ENCODE measurements at places on chromosomes 6 and 20.

- DNase-seq: no peak
These were observed 18.7 kb downstream of the LEMD2 start for GRCh38 chr6:33770124-33770832.

- peak; percentile 56 for DNase-seq
These were observed 283.1 kb downstream of the UTRN start for GRCh38 chr6:144568241-144568640.

DNA sequence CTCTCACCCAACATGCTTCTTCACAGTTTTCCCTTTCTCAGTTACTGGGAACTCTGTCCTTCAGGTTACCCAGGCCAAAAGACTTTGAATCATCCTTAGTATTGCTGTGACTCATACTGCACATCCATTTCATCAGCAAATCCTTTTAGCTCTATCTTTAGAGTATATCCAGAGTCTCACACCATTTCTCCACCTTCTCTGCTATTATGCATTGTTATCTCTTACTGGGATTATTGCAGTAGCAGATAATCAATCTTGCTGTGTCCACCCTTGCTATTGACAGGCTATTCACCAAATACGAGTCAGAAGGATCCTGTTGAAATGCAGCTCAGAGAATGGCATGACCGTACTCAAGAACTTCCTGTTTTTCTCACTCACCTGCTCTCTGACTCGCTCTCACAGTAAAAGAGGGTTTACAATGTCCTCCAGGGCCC, 57.3 kb downstream of the BCKDHB start:
- DNase-seq: peak; percentile 78

- peak; percentile 4 for DNase-seq
These were observed 275.1 kb downstream of the GRIK2 start for GRCh38 chr6:101668496-101669030.

DNA sequence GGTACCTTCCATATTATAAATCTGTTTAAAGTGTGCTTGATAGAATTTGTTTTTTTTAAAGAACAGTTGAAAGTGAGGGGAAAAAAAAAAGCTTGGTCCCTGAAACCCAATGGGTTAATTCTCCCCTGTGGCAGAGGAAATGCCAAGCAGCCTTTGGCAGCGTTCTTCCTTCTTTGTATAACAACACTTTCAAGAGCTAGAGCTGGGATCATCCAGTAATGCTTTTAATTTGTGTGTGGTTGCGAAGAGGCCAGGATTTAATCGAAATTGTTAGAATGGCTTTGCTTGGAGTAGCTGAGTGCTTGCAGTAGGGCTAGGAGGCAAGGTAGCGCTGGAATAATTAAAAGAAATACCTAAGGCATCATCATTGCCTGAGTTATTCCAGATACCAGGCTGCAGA, 692.0 kb downstream of the DHX35 start:
- no peak for DNase-seq

- DNase-seq: no peak
These were observed 25.0 kb downstream of the SCAND1 start for GRCh38 chr20:35929301-35929700.

DNA sequence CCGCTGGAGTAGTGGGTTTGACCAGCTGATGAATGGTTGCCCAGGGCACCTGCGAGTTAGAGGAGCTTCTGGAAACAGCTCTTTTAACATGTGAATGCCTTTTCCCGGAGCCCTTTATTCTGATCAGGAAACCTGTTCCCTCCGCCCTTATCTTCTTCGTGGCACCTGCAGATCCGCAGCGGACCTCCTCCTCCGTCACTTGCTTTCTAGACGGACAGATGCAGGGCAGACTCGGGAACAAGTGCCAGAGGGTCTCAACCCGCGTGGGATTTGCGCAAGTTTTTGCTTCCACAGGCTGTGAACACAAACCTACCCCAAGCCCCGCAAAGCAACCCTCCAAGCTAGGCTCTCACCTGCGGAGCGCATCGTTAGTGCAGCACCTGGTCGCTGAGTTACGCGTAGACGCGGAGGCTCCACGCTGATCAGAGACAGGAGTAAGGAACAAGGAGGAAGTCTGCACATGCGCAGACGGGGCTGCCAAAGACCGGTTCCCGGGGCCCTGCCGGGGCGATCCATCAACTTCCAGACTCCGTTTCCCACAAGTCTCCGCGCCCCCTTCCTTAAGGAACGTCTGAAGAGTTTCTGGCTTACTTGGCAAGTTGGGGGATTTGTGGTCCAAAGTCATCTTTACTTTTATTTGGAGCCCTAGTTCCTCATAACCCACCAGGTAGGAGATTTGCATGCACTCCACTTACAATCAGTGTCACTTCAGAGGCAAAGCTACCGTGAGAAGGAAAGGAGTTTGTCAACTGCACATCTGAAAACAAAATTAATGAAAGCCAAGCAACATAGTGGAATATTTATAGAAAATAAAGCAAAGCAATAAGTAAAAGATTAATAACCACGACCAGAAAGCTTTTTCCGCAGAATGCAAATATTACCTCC, 52.7 kb upstream of the ELMO2 start:
- DNase-seq: no peak

GRCh38 chr20:5689463-5689862, 60.7 kb upstream of the SHLD1 start:
- no peak for DNase-seq

- no peak for DNase-seq
These were observed 82.2 kb downstream of the GRM4 start for GRCh38 chr6:34063651-34064050.

GRCh38 chr20:1945134-1945618, 48.7 kb downstream of the PDYN start:
- no peak for DNase-seq

- no peak for DNase-seq
These were observed 1.9 kb upstream of the RAET1L start for GRCh38 chr6:150026976-150027805.

GRCh38 chr6:113383701-113384100, 473.4 kb upstream of the MARCKS start:
- peak; percentile 53 for DNase-seq

DNA sequence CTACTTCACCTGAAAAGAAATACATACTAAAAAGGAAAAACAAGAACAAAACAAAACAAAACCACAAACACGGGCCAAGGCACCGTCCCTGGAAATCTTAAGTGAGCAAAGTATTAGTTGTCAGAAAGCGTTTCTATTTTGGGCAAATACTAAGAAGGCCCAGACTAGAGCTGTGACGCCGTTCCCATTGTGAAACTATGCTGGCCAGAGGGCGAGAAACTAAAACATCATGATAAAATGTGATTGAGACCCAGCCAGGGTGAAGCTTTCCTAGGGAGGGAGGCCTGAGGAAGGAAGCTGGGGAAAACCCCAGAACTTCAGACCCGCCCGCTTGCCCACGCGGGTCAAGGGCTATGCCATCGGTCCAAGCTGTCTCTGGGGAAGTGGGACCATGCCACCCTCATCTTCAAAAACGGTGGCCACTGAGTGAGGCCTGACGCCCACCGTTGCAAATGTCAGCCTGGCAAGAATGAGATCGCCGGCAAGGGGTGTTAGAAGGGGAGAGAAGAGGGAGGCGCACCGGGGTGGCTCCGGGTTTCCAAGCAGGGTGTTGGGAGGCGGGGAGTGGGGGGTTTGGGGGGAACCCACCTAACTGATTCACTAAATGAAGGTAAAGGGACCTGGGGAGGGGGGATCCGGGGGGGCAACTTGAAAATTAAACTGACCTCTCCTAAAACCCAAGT, 1950.9 kb upstream of the DEFB115 start:
- DNase-seq: no peak

DNA sequence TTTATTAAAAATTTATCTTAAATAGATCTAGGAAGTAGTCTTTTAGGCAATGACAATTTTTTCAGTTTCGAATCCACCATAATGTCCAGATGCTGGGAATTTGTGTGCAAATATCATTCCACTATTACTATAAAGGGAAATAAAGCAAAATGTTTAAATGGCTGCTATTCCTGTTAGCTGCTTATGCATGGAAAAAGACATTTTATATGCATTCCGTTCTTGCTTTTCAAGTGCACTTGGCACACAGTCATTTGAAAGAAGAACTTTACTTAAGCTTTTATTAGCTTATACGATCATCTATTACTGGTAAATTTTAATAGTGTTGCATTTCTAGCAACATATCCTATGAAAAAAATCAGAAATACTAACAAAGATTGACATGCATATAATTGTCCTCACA, 42.0 kb downstream of the PRL start:
- no peak for DNase-seq

DNA sequence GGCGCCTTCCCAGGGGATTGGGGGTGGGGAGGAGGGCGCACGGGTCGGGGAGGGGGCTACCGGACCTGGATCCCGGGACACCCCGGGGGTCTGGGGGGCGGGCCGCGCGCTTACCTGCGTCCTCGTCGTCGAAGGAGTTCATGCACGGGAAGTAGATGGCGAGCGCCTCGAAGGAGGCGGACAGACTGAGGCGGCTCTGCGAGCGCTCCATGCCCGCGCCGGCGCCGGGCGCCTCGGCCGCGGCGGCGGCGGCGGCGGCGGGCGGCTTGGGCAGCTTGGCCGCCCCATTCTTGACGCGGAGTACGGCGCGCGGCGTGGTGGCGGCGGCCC, 320 bp downstream of the RIMS4 start:
- no peak for DNase-seq

DNA sequence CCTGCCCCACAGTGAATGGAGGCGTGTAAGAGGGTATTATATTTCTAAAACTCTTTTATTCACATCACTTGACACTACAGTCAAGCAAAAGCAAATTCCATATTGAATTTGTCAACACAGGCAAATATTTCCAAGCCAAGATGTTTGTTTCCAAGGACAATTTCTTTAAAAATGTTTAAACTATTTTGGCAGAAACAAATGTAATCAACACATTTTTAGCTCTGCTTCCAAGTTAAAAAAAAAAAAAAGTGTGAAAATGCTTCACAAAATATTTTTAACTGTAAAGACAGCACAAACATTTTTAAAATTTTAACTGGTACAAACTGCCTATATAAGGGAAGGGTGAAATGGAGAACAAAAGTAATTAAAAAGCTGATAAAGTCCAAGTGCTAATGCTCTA, 44.9 kb upstream of the DST start:
- no peak for DNase-seq

GRCh38 chr6:44828780-44829179, 441.3 kb downstream of the CDC5L start:
- no peak for DNase-seq

DNA sequence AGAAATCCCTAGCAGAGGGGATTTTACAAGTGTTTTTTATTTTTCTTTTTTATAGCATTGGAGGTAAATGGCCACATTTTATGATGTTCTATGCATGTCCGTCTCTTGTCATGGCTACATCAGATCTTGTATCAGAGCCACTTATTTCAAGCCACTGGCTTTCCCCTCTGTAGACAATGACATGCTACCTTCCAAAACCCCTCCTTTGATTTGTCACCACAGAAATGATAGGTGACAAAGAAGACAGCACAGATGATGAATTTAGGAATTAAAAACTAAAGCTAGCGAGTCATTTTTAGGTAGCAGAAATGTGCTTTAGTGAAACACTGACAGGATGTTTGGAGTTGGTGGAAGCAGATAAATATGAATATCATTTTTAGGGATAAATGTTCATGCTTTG, 20.8 kb downstream of the PLCB1 start:
- no peak for DNase-seq

DNA sequence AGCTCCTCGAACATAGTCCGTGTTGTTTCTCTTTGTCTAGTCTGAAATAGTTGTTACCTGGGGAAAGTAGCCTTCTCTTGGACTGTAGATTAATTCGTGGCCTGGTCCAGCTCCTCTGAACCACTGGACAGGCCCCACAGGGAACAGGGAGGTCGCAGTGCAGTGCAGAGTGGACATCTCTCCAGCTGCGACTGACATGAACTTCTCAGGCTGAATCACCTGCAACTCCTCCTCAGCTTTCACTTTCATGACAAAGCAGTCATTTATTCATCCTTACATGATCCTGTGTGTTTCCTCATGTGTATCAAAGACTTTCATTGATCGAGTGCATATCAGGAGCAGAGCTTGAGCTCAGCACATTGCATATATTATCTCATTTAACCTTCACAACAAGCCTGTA, 19.1 kb upstream of the SIRPG start:
- no peak for DNase-seq

DNA sequence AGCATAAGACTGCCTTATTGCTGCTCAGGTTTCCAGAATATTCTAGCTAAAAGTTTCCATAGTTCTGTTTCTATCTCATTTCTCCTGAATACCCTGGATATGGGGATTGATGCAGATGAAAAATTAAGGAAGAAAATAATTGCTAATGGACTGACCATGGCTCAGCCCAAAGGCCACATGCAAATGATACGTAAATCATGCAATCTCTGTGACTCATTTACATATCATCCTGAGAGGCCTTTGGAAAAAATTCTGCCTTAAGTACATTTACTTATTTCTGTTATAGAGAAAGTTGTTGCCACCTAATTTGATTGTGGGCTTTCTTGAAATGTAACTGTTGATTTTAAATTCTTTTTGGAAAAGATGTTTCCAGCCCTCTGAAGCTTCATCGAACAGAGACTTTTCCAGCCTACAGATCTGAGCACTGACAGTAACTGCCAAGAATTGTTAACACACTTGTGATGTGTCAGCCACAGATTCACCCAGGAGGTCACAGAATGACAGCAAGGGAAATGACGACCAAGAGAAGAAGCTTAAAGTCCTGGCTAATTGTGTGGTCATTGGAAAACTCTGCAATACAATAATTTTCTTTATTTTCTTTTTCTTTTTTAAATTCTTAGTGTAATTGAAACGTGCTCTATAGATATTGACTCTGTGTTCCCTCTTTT, 174.8 kb downstream of the DOK5 start:
- DNase-seq: peak; percentile 30

DNA sequence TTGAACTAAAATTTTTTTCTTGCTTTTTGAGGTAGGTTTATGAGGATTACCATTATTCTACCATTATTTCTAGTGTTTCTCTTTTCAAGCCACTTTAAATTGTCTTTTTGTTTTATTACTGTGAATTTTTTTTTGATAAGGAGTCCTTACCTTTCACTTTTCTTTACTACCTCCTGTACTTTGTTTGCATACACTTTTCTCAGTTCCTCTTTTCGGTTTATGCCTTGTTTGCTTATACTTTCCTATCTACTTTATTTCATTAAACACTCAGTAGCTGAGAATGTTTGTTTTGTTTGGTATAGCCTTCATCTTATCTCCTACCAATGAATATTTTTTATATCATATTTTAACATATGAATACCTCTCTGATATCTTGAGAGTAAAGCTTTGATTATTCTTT, 147.9 kb downstream of the TFAP2B start:
- no peak for DNase-seq

All from astrocyte (in vitro differentiated cells and primary cell).